Activated CD4-positive, alpha-beta T cell treated with anti-CD3 and anti-CD28 coated beads, Interleukin-2, amount 10 ng/mL, durations not matched to agents 24 days and 14 days (primary cell): ENCODE measurements at places on chromosomes 1 and 21.
A peak's percentile ranks its signal among the peaks of the same experiment; 100 is the strongest.

DNA sequence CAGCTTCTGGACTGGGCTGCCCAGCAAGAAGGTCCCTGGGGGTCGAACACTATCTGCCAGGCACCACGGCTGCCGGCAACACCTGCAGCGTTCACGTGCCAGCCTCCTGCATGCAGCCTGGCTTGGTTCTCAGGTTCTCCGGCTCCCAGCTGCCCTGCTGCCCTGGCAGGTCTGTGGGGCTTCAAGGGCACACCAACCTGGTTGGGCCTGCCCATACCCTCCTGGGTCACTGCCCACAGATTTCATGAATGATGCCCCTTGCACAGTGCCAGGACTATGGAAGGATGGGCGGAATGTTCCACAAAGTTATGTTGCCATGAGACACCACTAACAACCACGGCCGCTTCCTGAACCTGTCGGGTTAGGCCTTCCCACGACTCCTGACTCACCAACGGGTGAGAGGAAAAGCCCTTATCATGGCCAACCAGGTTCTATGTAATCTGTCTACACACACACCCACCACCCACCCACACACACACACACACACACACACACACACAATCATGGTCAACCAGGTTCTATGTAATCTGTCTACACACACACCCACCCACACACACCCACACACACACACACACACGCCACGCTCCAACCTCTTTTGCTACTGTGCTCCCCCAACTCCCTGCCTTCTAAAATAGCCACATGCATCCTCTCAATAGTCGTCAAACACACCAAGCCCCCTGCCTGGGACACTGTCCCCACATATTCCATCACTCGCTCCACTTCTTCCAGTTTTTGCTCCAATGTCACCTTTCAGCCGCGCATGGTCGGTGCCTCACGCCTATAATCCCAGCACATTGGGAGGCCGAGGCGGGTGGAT is 32.2 kb downstream of the HSPG2 start:
- no peak overlapping the region for H3K4me3 ChIP-seq
- peaks cover 15% of the 10 kb centered on the region for H3K4me1 ChIP-seq
- H3K27ac ChIP-seq: peak overlapping the region; percentile 69
- no peaks in the 10 kb centered on the region for H3K27me3 ChIP-seq
- peak; percentile 60 for DNase-seq

GRCh38 chr21:44931501-44932407 is 8.1 kb upstream of the SLX9 start:
- H3K27me3 ChIP-seq: no peaks in the 10 kb centered on the region
- H3K36me3 ChIP-seq: peaks cover 9% of the 10 kb centered on the region
- peak; percentile 72 for DNase-seq
- peaks cover 46% of the 10 kb centered on the region for H3K4me1 ChIP-seq

DNA sequence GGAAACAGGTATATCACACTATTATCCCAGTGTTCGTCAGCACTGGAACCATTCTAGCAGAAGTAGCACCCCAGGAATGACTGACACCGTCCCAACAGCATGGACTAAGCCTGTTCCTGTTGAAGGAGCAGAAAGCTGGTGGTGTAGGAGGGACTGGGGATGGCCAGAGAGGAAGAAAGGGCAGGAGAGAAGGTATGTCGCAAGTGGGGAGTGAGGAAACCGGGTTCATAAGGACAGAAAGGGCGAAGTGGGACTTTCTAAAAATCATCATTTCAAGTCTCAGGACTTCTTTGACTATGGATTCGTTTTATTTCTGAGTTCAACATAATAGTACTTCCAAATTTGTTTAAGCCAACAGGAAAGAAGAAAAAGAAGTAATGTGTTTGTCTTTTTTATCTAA is 19.7 kb upstream of the MX1 start:
- H3K4me1 ChIP-seq: peaks cover 6% of the 10 kb centered on the region
- H3K36me3 ChIP-seq: peaks cover 79% of the 10 kb centered on the region
- no peaks in the 10 kb centered on the region for H3K27me3 ChIP-seq
- no peak overlapping the region for H3K27ac ChIP-seq
- DNase-seq: no peak

- H3K36me3 ChIP-seq: peaks cover 2% of the 10 kb centered on the region
- no peak overlapping the region for H3K27ac ChIP-seq
- H3K27me3 ChIP-seq: no peaks in the 10 kb centered on the region
- no peak for DNase-seq
- peak overlapping the region; percentile 3 for H3K4me3 ChIP-seq
- peaks cover 20% of the 10 kb centered on the region for H3K4me1 ChIP-seq
These were observed 48.1 kb downstream of the ABCG1 start for GRCh38 chr21:42266971-42267556.

- DNase-seq: no peak
- H3K4me3 ChIP-seq: no peak overlapping the region
- H3K27ac ChIP-seq: no peak overlapping the region
- H3K4me1 ChIP-seq: peaks cover 5% of the 10 kb centered on the region
These were observed 15.8 kb downstream of the CAMK2N1 start for GRCh38 chr1:20470194-20470593.

DNA sequence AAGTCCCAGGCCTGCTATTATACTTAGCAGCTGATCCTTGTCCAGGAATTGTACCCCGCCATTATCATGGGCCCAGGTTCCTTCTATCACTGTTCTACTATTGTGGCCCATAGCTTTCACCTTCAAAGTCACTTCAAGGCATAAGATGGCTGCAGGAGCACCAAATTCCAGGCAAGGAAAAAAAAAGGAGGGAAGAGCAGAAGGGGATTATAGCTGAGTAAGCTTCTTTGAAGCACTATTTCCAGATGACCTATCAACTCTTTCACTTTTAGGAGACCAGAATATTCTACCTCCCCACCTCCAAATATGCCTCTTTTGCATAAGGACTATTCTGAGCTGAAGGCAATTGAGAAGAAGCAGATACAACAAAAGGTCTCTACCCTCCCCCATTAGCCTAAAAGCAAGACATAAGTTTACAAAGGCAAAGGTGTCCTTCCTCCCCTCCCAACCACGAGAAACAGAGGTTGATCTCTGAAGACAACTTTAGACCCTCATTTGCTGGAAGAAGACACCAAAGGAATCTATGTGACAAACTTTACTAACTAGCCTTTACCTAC is 41.8 kb downstream of the PTAFR start:
- no peaks in the 10 kb centered on the region for H3K36me3 ChIP-seq
- H3K4me1 ChIP-seq: peaks cover 3% of the 10 kb centered on the region
- DNase-seq: no peak
- no peak overlapping the region for H3K27ac ChIP-seq
- peaks cover 78% of the 10 kb centered on the region for H3K27me3 ChIP-seq
- H3K4me3 ChIP-seq: no peak overlapping the region

GRCh38 chr1:107609808-107610207 is 355.2 kb downstream of the VAV3 start:
- H3K4me3 ChIP-seq: no peak overlapping the region
- no peaks in the 10 kb centered on the region for H3K36me3 ChIP-seq
- no peak for DNase-seq
- H3K27me3 ChIP-seq: peaks cover 4% of the 10 kb centered on the region
- no peaks in the 10 kb centered on the region for H3K4me1 ChIP-seq

GRCh38 chr1:154327466-154328317 is 2.4 kb downstream of the ATP8B2 start:
- H3K4me3 ChIP-seq: peak overlapping the region; percentile 86
- H3K4me1 ChIP-seq: peaks cover 54% of the 10 kb centered on the region
- peak overlapping the region; percentile 79 for H3K27ac ChIP-seq
- DNase-seq: peak; percentile 75
- peaks cover 8% of the 10 kb centered on the region for H3K27me3 ChIP-seq

DNA sequence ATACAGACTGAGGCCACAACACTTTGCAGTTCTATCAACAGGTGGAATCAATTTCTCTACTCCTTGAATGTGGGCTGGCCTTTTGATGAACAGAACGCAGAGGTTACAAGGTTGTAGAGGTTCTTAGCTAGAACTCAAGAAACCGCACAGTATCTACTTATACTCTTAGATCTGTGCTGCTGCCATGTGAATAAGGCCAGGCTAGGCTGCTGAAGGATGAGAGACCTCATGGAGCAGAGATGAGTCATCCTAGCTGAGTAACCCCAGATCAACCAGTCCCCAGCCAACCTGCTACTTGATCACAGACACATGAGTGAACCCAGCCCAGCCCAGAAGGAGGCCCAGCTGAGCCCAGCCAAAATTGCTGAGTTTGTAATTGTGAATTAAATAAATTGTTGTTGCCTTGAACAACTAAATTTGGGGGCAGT is 35.3 kb upstream of the BCAR3 start:
- peak; percentile 64 for DNase-seq
- H3K4me1 ChIP-seq: peaks cover 39% of the 10 kb centered on the region
- H3K27ac ChIP-seq: peak overlapping the region; percentile 3
- H3K27me3 ChIP-seq: peaks cover 2% of the 10 kb centered on the region

DNA sequence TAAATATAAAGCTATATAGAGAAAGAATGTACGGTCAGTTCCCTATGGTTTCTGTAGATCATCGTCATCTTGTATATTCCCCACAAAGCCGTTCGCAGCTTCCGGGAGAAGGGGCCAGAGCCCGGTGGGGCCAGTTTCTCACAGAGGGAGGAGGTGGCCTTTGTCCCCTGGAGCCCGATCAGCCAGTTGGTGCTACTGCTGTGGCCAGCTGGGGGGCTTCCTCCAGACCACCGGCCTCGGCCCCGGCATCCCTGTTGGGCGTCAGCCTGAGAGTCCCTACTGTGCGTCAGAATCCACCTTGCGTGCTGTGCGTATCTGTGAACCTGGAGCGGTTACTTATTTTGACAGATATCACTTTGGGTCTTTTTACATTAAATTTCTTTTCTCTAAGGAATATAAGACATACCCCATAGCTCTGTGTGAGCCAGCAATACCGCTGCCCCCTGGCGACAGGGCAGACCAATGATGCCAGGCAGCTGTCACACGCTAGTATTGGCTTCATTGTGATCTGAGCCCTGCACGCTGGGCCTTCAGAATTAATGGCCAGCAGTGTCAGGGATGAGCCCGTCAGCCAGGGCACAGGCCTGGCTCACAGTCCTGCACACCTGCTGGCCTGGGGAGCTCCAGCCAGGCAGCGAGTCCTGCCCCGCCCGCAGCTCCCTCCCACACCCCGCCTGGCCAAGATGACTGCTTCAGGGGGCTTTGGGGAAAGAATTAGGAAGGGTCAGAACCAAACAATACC is 145.9 kb downstream of the PGBD5 start:
- peaks cover 26% of the 10 kb centered on the region for H3K36me3 ChIP-seq
- no peak overlapping the region for H3K4me3 ChIP-seq
- no peak for DNase-seq
- H3K4me1 ChIP-seq: peaks cover 25% of the 10 kb centered on the region
- H3K27me3 ChIP-seq: no peaks in the 10 kb centered on the region

DNA sequence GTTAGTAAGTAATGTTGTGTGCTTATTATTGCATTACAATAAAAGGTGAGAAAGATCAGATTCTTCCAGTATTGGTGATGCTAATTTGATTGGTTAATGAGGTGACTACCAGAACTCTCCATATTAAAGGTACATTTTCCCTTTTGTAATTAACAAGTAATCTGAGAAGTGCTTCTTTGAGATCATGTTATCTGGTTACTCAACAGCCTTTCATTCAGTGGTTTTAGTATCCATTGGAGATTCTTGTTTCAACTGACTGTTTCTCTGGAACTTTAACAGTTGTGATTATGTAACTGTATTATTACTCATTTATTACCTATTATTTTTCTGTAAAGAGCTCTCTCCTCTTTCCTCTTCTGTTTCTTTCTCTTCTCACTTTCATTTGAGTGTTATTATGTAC is 86.7 kb downstream of the PEX14 start:
- no peak overlapping the region for H3K4me3 ChIP-seq
- H3K4me1 ChIP-seq: peaks cover 2% of the 10 kb centered on the region
- H3K27ac ChIP-seq: no peak overlapping the region

- DNase-seq: no peak
- no peak overlapping the region for H3K4me3 ChIP-seq
- H3K27ac ChIP-seq: no peak overlapping the region
- H3K4me1 ChIP-seq: no peaks in the 10 kb centered on the region
- H3K36me3 ChIP-seq: no peaks in the 10 kb centered on the region
These were observed 41.5 kb downstream of the CCDC30 start for GRCh38 chr1:42504535-42505128.

DNA sequence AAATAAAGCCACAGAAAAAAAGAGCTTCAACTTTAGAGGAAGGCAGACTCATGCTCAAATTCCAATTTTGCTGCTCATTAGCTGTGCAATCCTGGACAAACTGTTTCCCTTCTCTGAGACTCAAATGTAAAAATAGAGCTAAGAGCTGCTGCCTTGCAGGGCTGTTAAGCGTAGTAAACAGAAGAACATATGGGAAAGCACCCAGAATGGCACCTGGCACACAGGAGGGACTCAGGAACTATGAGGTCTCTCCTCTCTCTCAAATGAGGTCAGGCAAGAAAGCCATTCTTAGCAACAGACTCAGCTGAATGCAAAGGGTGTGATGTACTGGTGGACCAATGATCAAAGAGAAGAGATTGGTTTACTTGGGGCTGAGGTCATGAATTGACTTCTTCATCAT is 61.3 kb downstream of the TRABD2B start:
- DNase-seq: no peak
- no peaks in the 10 kb centered on the region for H3K4me1 ChIP-seq
- peaks cover 2% of the 10 kb centered on the region for H3K27me3 ChIP-seq
- no peaks in the 10 kb centered on the region for H3K36me3 ChIP-seq
- no peak overlapping the region for H3K4me3 ChIP-seq

DNA sequence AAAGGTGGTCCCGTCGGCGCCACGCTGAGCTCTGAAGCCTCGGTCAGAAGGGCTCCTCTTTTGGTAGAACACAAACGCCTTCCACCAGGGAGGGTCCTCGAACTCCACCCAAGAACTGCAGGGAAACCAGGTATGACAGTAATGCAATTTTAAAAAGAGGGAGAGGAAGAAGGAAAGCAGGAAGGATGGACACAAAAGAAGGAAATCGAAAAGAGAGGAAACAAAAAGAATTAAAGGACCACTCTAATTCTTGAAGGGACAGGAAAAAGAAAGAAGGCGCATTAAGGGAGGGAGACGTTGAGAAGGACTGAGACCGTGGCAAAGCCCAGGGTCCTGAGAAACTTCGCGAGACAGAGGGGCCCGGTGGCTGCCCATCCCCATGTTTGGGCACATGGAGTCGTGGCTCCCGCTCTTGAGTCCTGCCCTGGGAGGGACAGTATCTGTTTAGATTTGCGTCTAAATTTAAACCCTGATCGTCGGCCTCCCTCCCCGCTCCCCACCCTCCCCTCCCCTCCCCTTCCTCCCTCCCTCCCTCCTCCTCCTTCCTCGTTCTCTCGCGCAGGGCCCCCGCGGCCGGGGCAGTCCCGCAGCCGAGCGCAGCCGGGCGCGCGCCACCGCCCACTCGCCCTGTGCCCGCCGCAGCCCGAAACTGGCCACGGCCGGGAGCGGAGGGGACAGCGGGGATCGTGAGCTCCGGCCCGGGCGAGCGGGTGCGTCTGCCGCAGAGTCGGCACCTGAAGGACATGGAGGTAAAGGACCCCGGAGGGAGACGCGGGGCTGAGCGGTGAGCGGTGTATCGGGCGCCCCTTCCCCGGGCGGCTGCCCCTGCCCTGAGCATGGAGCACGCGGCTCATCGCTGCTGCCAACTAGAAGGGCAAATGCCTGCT is at the start of gene RCSD1:
TSS of gene RCSD1 (plus strand) at position 552 of the 887 bp plus-strand sequence. CDS start at position 744, 192 bp downstream.
- peak within 1 kb of the TSS; percentile 94 for H3K4me3 ChIP-seq
- no peaks in the 10 kb centered on the region for H3K27me3 ChIP-seq
- peaks cover 70% of the 10 kb centered on the region for H3K4me1 ChIP-seq
- peaks cover 36% of the 10 kb centered on the region for H3K36me3 ChIP-seq

GRCh38 chr1:175976865-175977642 is 230.0 kb downstream of the COP1 start:
- H3K36me3 ChIP-seq: peaks cover 22% of the 10 kb centered on the region
- no peak overlapping the region for H3K27ac ChIP-seq
- H3K4me3 ChIP-seq: no peak overlapping the region
- no peak for DNase-seq
